ENCODE measurements at places on chromosomes 1 and 21.

- no peak for DNase-seq
Observed at GRCh38 chr1:51303751-51304251, 26.6 kb downstream of the TTC39A start.

GRCh38 chr1:169694304-169695075 lies 16.9 kb downstream of the SELL start:
- no peak for DNase-seq

GRCh38 chr1:196464480-196464941 lies 143.7 kb downstream of the KCNT2 start:
- DNase-seq, result peak; percentile 72

DNA sequence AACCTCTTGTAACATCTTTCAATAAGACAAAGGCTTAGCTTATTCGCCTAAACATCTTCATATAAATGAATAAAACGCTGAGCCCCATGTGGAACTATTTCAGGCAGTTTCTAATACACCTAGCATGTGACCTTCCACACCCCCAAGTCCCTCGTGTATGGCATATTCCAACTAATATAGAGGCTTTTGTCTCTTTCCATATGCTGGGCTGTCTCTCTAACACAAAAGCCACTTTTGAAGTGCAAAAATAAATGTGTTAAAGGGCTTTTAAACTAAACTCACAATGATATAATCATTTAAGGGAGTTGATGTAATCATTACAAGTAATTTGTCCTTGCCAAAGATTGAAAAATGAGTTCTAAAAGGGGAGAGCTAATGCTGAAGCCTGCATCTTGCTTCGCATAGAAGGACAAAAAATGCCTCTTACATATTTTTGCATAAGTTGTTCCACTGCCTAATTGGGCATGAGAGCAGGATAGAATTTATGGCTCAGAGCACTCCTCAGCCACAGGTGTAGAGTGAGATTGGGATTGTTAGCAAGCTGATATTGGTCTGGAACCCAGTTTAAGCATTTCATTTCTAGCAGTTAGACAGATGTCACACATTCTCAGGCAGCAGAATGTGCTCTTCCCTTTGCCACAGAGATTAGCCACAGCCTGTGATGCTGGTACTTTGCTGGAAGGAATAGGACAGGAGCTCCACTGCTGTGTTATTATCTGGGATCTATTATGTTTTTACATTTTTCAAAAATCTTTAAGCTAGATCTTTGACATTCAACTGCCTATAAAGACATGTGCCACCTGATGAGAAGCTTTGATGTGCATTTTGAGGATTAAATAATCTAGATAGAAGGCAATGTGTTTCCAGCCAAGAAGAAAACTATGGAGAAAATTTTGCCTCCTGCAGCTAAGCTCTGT lies 1044.4 kb downstream of the ADGRL2 start:
- DNase-seq, result no peak

DNA sequence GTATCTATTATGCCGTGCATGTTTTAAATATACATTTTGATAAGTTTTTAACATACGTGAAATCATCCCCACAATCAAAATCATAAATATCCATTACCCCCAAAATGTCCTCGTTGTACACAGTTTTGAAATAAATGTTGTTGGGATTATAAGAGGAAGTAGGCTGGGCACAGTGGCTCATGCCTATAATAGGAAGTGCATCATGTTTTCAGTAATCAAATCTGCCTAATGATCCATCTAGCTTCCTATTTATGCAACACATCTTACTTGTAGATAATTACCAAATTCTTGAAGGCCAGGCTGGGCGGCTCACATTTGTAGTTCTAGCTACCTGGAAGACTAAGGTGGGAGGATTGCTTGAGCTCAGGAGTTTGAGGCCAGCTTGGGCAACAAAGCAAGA lies 15.0 kb upstream of the IFNGR2 start:
- no peak for DNase-seq

DNA sequence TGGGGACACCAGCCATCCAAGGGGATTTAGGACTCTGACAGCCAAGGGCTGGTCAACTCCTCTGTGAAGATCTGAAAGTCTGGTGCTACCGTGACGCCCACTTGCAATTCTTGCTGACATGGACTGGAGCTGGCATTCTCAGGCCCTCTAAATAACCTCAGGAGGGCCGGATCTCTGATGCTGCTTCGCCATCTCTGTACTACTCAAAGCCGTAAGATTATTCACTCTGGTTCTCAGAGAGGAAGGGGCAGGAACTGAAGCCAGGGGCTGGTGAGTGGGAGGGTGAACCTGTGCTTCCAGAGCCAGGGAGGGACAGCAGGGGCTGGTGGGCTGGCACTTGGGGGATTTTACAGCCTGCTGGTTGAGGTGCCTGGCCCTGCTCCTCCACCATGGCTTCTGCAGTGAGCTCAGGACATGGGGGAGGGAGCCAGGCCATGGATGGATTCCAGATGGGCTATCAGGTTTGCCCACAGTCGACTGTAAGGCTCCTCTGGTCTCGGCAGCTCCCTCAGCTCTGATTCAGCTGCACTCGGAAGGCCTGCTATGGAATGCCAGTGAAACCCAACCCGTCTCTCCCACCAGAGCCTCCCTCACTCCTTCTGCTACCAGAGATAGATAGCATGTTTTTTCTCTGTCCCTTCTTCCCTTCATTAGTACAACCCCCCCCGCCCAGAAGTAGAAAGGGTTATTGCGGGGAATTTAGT lies 84.5 kb downstream of the PLXNA2 start:
- DNase-seq, result peak; percentile 73

- DNase-seq, result peak; percentile 62
Observed at GRCh38 chr1:8818325-8818775, 910 bp upstream of the RERE start.

DNA sequence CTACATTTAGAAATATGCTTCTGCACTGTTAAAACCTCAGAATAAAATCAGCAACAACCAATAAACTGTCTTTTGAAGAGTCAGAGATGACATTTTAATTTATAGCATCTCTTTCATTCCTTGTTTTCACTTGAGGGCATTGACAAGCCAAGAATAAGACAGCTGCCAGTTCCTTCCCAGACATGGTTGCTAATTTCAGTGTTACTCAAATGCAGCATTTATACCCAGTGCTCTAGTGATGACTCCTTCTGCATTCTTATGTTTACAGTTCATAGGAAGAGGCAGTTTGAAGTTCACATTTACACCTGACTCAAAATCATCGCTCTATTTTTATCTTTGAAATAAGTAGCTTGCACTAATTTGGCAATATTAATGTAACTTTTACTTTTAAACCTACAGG lies 44.9 kb downstream of the PLA2G4A start:
- no peak for DNase-seq

GRCh38 chr1:186819563-186819962 lies 9.2 kb upstream of the PLA2G4A start:
- DNase-seq, result peak; percentile 7

DNA sequence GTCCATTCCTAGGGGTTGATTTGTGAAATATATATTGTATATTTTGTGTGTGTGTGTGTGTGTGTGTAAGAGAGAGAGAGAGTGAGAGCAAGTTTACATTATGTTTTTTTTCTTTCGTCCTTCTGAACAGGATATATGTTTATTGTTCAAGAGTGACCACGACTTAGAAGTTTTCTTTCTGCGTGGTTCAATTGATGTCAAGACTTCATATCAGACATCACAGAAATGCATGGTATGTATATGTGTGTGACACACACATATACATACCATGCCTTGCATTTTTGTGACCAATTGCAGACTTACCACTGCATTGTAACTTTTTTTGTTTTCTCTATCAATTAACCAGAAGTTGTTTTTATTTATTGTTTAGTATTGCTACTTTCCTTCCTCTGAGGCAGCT lies 2.5 kb downstream of the RASAL2 start:
- no peak for DNase-seq

GRCh38 chr1:66589326-66589725 lies 55.4 kb downstream of the SGIP1 start:
- DNase-seq, result no peak

DNA sequence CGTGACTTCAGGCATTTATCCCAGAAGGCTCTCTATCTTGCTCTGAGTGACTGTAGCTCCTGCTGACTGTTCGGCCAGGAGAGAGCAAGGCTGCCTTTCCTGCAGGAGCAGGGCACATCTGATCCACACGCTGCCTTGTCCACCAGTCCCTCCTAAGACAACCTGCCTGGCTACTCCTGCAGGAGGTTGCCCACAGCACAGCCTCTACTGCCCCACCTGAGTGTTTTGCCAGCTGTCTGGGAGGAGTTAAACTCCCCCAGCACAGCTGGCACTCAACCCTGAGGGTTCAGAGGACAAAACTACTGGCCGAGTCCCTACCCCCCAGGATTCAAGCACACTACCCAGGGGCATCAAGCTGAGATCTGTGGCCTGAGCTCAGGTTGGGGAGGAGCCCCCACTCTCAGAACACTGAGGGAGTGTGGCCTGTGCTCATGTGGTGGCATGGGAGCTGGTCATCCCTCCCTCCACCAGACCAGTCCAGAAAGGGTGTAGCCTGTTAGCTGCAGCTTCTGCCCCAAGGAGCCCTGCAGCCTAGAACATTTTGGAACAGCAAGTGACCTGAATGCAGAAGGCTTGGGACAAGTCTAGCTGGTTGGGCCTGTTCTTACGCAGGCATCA lies 237.3 kb downstream of the SLC44A5 start:
- DNase-seq, result no peak

DNA sequence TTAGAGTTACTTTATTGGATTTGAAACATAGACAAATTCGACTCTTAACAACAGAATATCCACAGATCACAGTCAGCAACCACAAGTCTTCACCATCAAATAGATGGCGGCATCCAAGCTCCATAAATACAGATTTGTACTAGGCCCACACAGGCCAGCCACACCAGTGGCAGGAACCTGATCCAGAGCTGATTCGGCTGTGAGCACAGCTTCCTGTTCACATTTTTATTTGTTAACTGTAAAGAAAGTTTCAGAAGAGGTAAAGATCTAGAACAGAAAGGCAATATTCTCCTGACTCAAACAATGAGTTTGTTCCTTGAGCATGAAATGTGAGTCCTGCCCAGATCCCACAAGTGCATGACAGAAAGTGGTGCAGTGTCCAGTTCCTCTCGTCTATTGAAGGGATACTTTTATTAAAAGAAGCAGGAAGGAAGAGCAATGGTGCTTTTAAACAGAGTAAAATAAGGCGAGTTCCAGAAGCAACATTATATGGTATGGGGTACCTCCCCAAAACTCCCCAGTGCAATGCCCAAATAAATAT lies 205.8 kb downstream of the SLC45A1 start:
- no peak for DNase-seq

DNA sequence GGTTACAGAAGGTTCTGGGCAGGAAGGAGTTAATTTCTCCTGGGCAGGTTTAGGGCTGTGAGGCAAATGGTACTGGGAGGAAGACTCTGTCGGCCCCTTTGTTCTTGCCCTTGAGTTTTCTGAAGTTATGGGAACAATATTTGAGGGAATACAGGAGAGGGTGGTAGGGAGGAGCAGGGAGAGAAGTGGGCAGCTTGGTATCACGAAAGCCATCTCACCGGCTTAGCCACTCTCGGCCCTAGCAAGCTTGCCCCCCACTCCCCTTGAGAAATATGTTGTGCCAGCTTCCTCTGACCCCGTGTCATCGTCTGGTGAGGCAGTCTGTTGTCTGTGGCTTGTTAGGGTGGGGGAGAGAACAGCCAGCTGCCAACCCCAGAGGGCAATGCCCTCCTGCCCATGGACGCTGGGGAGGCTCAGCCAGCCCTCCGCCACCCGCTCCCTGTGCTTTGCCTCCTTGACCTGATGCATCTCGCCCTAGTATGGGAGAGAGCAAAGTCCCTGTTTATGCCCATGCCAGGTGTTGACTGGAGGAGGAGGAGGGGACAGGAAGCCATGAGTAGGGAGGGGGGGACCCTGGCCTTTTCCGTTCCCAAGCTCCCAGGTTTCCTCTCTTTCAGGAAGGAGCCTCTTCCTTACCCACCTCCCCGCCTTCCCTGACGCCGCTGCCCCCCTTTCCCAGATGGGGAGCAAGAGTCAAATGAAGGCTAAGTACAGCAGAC lies 1.2 kb downstream of the EFNA1 start:
- DNase-seq, result no peak

All from kidney glomerular epithelial cell (primary cell).